ENCODE measurements at places on chromosomes 2 and 18.

GRCh38 chr2:233021771-233022170 is 8.7 kb upstream of the NGEF start:
- no peak for DNase-seq

DNA sequence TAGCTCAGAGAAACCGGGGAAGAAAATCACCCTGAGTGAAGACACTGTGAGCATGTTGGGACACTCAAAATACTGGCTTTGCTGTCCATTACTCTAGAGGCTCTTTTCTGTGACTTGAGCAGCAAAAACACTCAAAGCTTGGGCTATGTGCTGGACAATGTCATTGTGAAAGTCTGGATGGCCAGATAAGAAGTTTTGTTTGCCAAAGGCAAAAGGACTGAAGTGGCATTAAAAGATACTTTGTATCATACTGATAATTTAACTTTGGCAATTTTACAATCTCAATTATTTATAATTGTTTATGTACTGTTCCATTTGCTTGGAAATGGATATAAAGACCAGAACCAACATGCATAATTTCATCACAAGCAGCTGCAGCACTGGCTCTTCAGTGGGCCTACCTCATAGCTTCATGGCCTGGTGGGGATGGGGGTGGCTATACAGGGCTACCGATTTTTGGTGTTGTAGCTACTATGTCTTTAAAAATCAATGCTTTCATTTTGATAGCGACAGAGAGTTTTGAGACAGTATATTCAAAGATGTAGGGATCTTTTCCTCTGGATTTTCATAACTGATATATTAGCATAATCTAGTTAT is 51.1 kb downstream of the RBKS start:
- DNase-seq = no peak

GRCh38 chr2:177117755-177118154 is 94.8 kb upstream of the HNRNPA3 start:
- DNase-seq = no peak

DNA sequence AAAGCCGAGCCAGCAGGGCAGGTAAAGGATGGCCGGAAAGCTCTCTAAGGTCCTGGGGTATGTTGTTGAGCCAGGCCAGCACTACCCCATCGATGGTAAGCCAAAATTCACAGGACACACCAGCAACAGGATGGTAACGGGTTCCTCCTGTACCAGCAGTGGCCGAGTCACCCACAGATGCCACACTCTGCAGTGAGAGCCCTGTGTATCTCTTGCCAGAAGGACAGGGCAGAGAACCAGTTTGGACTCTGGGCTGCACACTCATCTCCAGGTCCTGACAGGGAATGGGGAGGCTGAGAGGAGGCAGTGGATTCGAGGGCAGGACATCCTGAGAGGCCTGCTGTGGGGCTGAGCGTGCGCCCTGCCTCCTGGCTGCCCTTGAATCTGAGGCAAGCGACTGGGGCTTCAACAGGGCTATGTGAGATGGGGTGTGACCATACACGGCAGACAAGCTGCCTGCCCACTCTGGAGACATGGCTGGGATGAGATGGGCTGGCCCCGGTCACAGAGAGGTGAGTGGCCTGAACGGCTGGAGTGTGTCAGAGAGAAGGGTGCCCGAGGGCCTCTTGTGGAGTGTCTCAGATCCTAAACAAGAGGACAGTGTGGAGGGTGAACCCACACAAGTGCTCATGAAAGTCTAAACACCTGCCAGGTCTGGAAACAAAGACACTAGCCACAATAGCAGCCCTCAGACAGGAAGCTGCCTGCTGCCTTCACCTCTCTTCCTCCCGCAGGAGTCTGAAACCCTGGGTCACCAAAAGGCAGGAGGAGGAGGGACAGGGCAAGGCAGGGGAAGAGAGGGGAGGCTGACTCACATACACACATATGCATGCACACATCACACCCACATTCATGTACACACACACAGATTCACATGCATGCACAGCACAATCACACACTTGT is 182.3 kb downstream of the LOXHD1 start:
- no peak for DNase-seq

DNA sequence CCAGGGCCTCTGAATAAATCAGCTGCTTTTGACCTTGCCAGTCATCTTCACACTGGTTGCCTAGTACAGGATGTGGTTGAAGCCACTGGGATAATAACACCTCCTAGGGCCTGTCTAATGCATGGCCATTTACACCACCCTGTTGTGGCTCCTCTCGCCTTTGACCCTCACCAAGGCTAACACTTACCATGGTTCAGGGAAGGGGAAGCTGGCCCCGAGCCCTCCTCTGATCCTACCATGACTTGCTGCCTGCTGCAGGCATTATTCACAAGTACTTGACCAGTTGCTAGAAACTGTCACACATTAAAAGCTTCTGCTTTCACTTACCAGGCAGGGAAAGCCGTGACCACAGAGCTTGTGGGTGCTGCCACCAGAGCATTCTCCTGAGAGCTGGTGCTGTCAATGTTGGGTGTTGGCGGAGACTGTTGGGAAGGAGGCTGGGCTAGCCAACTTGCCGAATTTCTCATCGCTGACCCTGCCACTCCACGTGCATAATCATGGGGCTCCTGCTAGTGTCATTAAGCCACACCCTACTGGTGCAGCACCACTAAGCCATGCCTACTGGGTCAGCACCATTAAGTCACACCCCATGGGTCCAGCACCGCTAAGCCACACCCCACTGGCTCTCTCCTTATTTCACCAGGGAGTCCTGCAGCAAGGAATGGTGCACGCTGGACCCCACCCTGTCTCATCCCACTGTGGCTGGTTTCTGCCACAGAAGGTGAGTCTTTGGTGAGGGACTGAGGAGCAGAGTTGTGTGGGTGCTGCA is 47.0 kb upstream of the TTC39C start:
- DNase-seq = no peak

GRCh38 chr2:241794250-241794823 is 14.7 kb upstream of the NEU4 start:
- peak; percentile 3 for DNase-seq

GRCh38 chr18:11953113-11953512 is 28.2 kb upstream of the IMPA2 start:
- no peak for DNase-seq

GRCh38 chr18:48563027-48563426 is 24.2 kb downstream of the CTIF start:
- DNase-seq = no peak

- no peak for DNase-seq
These were observed 1329.5 kb upstream of the ZEB2 start for GRCh38 chr2:145849466-145849865.

GRCh38 chr2:127631541-127631996 is 14.4 kb upstream of the GPR17 start:
- DNase-seq = no peak

DNA sequence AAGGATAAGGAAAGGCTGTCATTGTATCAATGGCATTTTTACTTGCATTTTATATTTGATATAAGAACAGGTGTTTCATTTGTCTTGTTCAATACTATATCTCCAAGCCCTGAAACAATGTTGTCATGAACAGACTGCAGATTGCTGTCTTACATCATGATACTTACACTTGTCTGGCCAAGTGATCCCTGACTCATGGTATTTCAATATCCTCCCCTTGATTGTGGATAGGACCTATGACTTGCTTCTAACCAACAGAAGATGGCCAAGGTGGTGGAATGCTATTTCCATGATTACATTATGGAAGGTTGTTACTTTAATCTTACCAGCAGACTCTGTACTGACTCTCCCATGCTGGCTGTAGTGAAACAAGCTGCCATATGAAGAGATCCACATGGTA is 471.1 kb downstream of the CCDC85A start:
- DNase-seq = no peak

DNA sequence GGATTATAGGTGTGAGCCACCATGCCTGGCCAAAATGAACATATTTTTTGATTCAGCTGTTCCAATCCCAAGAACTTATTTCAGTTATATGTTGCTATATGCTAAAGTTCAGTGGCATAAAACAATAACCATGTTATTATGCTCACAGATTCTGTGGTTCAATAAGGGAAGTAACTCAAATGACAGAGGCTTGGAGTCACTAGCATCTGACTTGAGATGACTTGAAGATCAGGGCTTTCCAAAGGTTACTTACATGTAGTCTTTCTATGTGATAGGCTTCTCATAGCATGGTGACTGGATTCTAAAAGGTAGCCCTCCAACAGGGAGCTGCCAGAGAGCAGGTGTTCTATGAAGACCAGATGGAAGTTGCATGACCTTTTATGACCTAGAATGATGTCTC is 17.2 kb downstream of the CLK1 start:
- DNase-seq = no peak

DNA sequence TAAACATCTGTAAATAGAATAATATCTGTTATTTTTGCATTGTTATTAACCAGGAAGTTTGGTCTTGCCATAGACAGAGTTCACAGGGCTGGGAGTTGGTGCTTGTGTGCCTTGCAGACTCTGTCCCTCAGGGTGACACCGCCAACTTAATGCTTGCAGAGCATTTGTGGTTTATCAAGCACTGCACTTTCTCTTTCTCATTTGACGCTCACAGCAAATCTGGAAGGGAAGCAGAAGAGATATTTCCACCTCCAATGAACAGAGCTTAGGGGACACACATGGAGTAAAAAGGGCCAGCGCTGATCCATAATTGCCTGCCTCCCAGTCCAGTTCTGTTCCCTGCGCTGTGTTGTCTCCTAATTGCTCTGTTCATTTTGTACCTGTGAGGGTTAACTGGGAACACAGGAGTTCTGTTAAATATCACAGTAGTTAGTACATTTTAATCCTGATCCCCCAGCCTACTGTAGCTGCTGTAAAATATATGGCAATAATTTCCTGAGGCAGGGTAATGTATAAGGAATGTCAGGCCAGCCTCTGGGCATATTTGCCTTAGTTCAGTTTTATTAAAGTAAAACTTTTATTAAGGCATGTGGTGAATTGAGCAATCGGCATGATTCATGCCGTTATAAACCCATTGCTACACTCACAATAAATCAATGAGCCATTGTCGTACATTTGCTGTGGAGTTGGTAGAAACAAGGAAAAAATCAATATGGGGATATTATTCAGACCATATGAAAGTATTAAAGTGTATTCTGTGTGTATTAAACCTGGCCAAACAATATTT is 182.5 kb upstream of the OSR1 start:
- peak; percentile 14 for DNase-seq

- DNase-seq = no peak
These were observed 214.5 kb downstream of the SH3RF3 start for GRCh38 chr2:109343460-109343859.

DNA sequence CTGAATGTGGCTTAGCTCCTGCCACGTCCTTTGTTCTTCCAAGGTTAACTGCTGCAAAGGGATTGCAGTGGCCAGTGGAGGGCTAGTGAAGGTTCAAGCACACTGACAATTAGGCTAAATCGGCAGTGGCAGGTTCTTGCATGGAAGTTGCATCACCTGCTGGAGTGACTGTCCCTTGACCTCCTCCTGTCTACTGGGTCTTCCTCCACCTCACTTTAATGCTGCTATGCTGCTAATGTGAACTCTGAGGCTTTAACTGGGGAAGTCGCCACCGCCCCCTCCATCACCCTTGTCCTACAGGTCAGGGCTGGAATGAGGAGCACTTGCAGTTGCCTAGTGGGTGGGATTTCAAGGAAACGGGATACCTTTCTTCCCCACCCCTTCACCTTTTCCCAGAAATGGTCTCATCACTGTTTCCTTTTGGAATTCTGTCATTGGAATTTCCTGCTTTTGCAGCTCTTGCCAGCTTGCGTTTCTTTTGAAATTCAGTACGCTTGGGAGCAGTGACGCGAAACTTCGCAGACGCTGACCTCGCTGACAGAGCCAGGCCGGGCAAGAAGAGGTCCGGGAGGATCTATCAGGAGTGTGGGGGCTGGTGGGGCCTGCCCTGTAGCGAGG is 150.3 kb downstream of the SH3RF3 start:
- no peak for DNase-seq

- DNase-seq = no peak
These were observed 72.2 kb downstream of the MAP2 start for GRCh38 chr2:209495855-209496585.

GRCh38 chr2:226273440-226273839 is 526.2 kb downstream of the IRS1 start:
- no peak for DNase-seq

GRCh38 chr18:79570266-79571201 is 109.1 kb upstream of the CTDP1 start:
- DNase-seq = peak; percentile 10

GRCh38 chr2:47029737-47030524 is 114.3 kb upstream of the MCFD2 start:
- no peak for DNase-seq

- DNase-seq = no peak
These were observed 93.9 kb downstream of the SLC5A7 start for GRCh38 chr2:108080177-108080576.

GRCh38 chr2:168422584-168422983 is 33.5 kb upstream of the CERS6 start:
- no peak for DNase-seq

DNA sequence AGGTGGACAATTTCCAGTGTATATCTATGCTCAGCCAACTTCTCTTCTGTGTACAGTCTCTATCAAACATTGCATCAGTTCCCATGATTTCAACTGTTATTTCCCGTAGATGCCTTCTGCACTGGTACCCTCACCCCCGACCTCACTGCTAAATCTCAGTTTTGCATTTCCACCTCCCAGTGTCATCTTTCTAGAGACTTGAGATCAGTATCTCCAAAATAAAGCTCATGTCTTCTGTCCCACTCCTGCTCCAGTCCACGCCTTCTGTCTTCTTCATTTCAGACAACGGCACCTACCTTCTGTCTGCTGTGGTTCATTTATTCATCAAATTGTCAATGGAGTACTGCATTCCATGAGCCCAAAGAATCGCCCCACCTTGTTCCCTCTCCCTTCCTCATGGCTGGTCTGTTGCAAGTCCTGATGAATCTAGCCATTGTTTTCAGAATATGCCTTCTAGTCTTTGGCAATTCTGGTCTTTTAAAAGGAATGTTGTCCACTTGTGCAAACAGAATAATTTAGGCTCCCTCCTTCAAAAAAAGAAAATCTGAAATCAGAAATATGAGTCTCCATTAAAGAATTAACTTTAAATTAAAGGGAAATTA is 23.3 kb upstream of the NPAS2 start:
- no peak for DNase-seq

DNA sequence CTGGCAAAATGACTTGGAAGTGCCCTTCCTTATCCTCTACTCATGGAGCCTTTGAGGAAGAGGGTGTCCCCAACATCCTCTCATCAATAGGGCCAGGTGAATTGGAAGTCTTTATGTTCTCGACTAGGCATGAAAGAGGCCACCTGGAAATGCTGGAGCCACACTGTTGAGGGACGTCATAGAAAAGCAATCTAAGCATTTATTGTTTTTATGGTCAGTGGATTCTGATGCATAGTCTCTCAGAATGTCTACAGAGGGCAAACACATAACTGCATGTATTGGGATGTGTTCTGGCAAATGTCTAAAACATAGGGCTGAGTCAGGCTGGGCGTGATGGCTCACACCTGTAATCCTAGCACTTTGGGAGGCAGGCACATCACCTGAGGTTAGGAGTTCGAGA is 246.6 kb upstream of the SP5 start:
- no peak for DNase-seq

GRCh38 chr18:75544051-75544481 is 116.6 kb upstream of the SMIM21 start:
- no peak for DNase-seq

DNA sequence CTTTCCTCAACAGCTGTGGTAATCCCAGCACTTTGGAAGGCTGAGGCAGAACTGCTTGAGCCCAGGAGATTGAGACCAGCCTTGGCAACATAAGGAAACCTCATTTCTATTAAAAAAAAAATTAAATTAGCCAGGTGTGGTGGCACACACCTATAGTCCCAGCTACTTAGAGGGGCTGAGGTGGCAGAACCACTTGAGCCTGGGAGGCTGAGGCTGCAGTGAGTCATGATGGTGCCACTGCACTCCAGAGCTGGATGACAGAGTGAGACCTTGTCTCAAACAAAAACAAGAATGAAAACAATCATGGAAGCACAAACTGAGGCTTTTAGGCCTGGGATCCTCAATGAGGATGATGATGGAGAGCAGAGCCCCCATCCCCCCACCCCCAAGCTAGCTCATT is 19.8 kb downstream of the GAREM1 start:
- DNase-seq = no peak
